Stimulated activated CD4-positive, alpha-beta T cell treated with anti-CD3 and anti-CD28 coated beads, Interleukin-4, amount 100 ng/mL, for 24 hours (primary cell): ENCODE measurements at places on chromosomes 7 and 10.

GRCh38 chr7:111753968-111754367 is 191.7 kb upstream of the IMMP2L start:
- no peak for DNase-seq

- DNase-seq, result no peak
These were observed 16.0 kb downstream of the AKR1C8 start for GRCh38 chr10:5168897-5169420.

DNA sequence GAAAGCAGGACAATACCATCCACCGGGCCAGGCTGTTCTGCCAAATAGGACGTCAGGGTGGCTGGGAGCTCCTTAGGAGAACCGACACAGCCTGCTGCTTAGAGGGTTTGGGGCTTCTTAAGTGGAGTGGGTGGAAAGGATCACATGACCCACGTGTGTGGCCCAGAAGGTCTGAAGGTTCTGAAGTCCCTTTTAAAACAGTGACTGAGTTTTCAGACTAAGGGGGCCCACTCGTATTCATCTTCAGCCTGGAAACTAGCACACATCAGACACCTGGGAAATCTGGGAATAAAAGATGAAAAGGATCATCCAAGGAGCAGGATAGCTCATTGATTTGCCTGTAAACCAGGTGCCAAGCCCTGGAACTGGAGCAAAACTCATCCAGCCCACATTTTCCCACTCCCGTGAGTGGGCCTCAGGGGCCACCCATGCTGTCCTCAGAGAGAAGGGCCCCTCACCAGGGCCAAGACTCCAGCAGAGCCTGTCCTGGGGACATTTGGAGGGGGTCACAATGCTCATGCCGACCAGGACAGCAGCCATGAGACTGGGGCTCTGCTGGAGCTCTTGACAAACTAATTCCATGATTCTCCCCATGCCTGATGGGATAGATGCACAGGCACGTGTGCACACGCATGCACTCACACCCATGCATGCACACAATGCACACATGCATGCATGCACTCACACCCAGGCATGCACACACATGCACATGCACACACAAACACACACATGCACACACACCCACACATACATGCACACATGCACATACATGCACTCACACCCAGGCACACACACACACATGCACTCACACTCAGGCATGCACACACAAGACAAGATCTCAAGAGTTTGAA is 168.8 kb upstream of the PPP2R2D start:
- no peak for DNase-seq

DNA sequence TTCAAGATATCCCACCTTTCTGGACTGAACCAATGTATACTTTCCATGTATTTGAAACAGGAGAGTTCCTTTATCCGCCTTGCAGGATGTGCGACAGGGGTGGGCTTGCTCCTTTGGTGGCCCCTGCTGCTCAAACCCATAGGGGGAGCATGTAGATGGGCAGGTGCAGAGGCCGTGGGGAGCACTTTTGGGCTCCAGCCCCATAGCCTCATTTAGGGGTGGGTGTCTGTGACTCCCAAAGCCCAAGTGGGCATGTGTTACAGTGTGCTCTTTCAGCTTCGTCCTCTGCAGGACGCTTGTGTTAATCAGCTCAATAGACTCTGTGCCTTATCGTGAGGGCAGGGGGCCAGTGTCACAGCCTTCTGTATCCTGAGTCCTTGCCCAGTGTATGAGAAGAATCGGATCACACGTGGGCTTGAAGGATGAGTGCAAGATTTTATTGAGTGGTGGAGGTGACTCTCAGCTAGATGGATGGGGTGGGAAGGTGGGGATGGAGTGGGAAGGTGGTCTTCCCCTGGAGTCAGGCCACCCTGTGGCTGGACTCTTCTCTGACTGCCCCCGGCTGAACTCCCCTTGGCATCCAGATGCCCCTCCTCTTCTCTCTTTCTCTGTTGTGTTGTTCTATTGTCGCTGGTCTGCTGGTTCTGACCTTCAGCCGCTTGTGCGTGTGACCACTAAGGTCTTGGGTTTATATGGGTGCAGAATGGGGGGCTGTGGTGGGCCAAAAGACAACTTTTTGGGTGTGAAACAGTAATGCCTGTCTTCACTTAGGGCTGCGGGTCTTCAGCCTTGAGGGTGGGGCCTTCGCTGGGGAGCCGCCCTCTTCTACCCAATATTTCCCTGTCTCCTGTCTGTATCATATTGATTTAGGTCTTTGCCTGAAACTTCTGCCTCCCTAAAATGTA is 262.2 kb downstream of the GLRX3 start:
- no peak for DNase-seq

DNA sequence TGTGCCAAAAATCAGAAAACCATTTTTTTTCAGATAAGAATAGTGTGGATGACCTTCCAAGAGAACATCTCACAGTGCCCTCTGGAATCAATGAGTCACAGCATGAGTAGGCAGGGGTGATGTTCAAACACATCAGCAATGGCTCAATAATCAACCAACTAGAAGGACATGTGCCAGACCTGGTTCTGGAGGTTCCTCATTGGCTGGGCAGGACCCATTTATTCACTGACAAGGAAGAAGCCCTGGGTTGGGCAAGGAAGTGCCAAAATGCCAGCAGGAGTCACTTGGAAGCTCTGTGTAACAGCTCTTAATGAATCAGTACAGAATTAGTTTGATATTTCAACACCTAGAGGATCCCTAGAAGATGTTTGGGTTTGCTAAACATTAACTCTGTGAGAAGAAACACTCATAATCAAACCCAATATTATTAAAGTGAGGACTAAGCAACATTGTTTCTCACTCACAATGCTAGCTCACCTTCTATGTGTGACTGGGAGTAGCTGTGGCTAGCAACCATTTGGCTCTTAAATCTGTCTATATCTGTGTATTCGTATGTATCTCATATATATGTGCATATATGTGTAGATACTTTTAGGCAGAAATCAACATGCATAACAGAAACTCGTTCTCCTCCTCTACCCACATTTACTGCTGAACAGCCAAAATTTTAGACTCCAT is 72.3 kb upstream of the APBB1IP start:
- DNase-seq, result no peak

- no peak for DNase-seq
These were observed 33.1 kb upstream of the TBX20 start for GRCh38 chr7:35286986-35287385.

GRCh38 chr7:151014950-151015349 is 9.3 kb downstream of the ATG9B start:
- peak; percentile 38 for DNase-seq

GRCh38 chr10:27547047-27547446 is 42.9 kb downstream of the RAB18 start:
- no peak for DNase-seq

DNA sequence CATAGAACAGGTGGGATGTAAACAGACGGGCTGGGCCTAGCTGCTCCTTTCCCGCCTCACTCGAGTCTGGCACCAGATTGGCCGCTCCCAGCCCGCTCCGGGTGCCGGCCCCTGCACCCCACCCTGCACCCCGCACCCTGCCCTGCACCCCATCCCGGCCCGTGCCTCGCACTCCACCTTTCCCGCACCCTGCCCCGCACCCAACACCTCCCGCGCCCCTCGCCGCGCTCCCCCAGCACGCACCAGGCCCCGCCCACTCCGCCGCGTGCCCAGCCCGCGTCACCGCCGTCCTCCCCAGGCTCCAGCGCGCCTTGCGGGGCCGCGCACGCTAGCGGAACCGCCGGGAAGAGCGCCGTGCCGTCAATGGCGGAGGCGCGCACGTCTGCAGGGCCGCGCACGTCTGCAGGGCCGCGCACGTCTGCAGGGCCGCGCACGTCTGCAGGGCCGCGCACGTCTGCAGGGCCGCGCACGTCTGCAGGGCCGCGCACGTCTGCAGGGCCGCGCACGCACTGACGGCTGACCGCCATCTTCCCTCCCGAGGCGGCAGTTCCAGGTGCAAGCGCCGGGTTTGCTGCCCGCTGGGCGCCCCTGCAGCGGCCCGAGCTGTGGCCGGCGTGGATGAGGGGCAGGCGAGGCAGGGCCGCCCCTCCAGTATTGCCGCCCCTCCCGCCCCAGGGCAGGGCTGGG is at the start of gene UBE3C:
UBE3C (plus strand) TSS at position 503 of the 687 bp plus-strand sequence. CDS start 347 bp downstream, outside the sequence.
- DNase-seq, result peak; percentile 90

- DNase-seq, result no peak
These were observed 211.7 kb downstream of the CCSER2 start for GRCh38 chr10:84540022-84540616.

GRCh38 chr7:41992881-41993867 is 243.8 kb downstream of the GLI3 start:
- no peak for DNase-seq

- no peak for DNase-seq
These were observed 151.1 kb downstream of the CXCL12 start for GRCh38 chr10:44233561-44234482.

DNA sequence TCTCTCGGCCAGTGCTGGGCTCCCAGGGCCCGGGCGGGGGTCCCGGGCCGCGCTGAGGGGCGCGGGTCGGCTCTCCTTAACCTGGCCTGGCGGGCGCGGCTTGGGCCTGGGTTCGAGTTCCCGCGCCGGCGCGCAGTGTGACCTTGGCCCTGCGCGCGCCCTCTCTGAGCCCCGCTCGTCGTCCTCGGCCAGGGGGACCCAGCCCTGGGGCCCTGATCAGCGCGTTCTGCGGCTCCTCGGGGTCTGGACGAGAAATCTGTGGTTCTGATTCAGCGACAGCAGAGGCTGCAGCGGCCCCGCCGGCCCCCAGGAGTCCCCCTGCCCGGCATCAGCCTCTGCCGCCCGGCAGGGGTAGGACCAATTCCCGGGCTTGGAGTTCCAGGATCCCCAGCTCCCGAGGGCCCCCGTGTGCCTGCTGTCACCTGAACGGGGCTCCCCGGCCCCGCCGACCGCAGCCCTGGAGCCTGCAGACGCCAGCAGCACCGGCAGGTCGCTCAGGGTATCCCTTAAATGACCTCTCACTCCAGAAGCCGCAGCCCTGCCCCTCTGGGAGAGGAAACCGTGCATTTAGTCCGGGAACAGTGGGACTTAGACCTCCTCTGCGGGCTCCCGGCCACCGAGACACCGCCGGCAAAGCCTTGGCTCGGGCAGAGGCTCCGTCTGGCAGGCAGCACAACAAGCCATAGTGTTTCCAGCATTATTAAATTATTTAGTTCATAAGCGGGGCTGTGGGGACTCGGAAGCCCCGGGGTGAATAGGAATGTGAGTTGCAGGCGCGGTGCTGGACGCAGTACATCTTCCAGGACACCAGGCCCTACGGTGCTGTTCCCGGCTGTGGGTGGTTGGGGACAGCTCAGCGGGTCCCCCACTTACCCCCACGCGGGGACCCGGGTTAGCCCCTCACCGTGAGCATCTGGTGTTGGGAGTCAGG is 572 bp downstream of the CHST12 start:
- DNase-seq, result peak; percentile 22

- DNase-seq, result no peak
These were observed 251.0 kb upstream of the ZMIZ1 start for GRCh38 chr10:78817804-78818203.

- no peak for DNase-seq
These were observed 142.2 kb downstream of the TRIL start for GRCh38 chr7:28815928-28816373.

GRCh38 chr10:57743711-57744110 is 524.0 kb downstream of the IPMK start:
- DNase-seq, result no peak

- no peak for DNase-seq
These were observed 924.5 kb upstream of the KCND2 start for GRCh38 chr7:119348491-119348890.

DNA sequence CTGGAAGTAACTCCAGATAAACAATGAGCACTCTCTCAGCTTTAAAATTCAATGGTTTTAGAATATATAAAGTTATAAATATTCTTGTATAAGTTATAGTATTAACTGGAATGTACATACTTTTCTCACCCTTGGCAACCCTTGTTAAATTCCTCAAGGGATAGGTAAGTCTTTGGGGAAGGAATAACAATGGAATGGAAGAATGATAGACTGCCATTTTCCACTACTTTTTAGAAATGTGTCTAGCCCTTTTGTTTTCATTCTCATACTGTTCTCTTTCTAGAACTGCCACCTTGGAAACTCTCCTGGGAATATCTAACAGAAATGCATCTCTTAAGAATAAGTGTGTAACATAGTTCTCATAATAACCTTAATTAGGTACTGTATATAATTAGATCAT is 8.3 kb downstream of the KIF5B start:
- DNase-seq, result no peak

GRCh38 chr10:100524206-100524605 is 4.5 kb upstream of the SEC31B start:
- DNase-seq, result no peak

DNA sequence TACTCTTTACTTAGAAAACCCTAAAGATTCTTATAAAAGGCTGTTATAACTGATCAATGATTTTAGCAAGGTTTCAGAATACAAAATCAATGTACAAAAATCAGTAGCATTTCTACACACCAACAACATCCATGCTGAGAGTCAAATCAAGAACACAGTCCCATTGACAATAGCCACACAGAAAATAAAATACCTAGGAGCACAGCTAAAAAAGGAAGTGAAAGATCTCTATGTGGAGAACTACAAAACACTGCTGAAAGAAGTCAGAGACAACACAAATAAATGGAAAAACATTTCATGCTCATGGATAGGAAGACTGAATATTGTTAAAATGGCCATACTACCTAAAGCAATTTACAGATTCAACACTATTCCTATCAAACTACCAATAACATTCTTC is 427.0 kb downstream of the KCNMA1 start:
- DNase-seq, result no peak

GRCh38 chr10:88316292-88316861 is 266.7 kb downstream of the RNLS start:
- no peak for DNase-seq

DNA sequence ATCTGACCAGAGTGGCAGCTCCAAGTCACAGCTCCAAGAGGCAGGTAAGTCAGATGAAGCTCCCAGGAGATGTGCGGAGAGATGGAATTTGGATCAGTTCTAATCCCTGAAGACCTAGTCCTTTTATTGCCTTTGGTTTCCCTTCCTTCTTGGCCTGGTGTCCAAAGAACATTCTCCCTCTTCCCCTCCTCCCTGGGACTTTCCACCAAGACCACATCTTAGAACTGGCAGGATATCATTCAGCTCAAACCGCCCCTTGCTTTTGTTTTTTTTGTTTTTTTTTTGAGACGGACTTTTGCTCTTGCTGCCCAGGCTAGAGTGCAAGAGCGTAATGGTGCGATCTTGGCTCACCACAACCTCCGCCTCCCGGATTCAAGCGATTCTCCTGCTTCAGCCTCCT is 190.8 kb downstream of the GFRA1 start:
- no peak for DNase-seq

GRCh38 chr10:121305066-121305465 is 293.2 kb downstream of the FGFR2 start:
- no peak for DNase-seq

GRCh38 chr7:25009257-25009656 is 29.3 kb upstream of the OSBPL3 start:
- DNase-seq, result no peak

DNA sequence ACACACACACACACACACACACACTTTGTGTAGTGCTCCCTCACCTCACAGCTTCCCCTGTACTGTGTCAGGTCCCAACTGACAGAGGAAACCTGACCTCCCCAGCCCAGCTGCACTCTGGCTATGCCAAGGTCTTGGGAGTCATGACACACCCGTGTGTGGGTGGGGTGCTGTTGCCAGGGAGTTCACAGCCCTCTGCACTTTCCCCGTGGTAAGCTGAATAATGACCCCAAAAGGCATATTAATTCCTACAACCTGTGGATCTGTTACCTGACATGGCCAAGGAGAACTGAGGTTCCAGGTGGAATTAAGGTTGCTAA is 8.9 kb upstream of the NANOS1 start:
- peak; percentile 30 for DNase-seq
